ENCODE measurements at places on chromosomes 5 and 9.

- DNase-seq: peak; percentile 31
These were observed 48.4 kb downstream of the GPR21 start for GRCh38 chr9:123081824-123082223.

DNA sequence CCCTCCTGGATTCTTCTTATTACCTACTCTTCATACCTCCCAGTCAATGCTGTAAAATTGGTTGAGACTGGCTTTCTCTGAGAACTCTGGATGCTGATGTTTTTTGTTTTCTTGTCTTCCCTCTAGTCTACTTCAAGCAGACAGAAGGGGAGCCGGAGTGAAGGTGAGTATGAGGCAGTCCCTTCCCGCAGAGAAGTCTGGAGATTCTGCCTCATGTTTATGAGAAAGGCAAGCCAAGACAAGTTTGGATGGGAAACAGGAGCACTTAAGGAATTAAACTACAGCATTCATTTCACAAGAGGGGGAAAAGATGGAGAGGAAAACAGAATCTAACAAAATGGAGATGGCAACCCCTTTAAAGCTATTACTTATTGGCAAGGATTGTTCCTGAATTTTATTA is 246.1 kb downstream of the TRIM32 start:
- DNase-seq: no peak

DNA sequence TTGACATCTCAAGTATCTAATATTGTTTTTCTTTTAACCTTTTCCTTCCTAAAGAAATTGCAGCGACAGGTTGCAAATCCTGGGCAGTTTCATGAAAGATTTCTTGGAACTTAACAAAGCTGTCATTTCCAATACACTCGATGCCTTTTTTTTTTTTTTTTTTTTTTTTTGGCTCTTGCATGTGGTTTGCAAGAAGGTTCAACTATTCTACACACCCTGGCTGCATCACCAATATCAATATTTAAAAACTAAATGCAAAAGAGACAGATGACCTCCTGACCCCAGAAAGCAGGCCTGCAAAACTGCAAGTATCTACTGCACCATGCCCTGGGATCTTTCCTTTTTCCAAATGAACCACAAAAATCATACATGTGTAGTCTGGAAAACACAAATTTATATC is 4.4 kb upstream of the NFIB start:
- DNase-seq: no peak

- no peak for DNase-seq
These were observed 59.4 kb downstream of the GRAMD2B start for GRCh38 chr5:126482591-126482990.

- DNase-seq: no peak
These were observed 12.1 kb downstream of the ERAP1 start for GRCh38 chr5:96795626-96796025.

- no peak for DNase-seq
These were observed 312.8 kb downstream of the NDUFS4 start for GRCh38 chr5:53873235-53873634.

GRCh38 chr5:75651575-75652238 is 40.5 kb downstream of the ANKDD1B start:
- no peak for DNase-seq

- DNase-seq: no peak
These were observed 255.8 kb upstream of the SLC24A2 start for GRCh38 chr9:20044686-20045085.

DNA sequence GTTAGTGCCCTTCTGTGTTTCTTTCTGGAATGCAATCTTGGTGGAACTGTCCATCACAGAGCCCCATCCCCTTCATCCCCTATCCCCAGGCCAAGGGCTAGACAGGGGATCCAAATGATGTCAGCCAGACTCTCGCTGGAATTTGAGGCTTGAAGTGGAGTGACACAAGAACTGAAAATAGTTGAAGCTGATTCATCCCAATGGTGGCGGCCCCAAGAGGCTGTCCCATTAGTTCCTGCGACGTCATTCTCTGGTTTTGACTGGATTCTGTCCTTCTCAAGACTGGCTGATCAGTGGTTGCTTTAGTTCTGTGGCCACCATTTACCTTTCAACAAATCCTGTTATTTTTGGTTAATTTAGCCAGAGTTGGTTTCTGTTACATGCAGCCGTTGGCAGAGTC is 59.9 kb downstream of the SUB1 start:
- no peak for DNase-seq

GRCh38 chr5:119512277-119512676 is 60.0 kb downstream of the HSD17B4 start:
- no peak for DNase-seq

DNA sequence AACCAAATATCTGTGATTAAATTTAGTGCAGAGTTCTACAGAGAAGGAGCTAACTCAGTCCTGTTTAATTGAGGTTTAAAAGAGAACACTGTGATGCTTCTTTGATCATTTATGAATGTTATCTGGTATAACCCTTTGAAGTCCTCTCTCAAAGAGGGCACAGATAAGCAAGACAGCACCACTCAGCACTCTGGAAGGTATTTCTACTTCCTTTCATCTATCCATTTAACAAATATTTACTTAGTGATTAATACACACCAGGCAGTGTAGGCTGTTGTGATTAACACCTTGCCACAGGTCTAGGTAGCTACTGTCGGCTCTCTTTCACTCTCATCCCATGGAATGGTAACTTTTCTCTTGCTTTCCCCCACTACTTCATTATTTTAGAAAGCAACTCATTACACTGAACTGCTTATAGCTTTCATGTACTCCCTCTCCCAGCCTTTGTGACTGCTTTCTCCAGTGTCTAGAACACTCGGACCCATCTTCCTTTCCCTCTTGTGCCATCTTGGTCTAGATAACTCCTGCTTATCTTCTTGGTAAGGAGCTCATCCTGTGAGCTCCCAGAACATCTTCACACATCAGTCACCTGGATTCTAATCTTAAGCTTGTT is 54.7 kb downstream of the GLDC start:
- DNase-seq: no peak

DNA sequence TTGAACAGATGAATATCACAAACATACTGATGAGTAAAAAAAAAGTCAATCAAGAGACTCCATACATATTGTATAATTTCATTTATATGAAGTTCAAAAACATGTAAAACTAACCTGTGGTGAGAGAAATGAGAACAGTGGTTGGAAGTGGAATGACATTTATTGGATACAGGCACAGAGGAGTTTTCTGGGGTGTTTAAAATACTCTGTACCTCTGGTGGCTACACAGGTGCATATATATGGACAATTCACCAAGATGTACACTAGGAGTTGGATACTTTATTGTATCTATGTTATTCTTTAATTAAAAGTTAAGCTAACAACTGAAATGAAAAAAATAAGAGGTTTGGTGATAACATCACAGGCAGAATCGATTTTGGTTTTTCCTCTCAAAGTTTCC is 14.1 kb downstream of the FOXD1 start:
- DNase-seq: no peak

DNA sequence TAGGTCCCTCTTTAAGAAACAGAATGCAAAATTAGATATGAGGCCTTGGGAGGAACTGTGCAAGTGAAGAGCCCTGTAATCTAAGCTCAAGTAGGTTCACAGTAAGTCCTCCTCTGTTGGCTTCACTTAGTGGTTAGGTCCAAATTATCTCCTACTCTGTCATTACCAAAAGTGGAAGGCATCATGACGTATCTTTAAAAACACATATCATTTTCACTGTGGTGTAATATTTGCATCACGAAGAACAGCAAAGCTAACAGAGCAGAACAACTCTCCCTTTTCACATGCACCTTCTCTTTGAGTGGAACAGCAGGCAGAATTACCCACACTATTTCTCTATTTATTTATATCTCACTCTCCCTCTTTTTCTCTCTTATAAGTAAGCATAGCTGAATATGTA is 240.5 kb upstream of the CCNH start:
- no peak for DNase-seq

- DNase-seq: no peak
These were observed 72.8 kb upstream of the ASTN2 start for GRCh38 chr9:117487555-117488175.

DNA sequence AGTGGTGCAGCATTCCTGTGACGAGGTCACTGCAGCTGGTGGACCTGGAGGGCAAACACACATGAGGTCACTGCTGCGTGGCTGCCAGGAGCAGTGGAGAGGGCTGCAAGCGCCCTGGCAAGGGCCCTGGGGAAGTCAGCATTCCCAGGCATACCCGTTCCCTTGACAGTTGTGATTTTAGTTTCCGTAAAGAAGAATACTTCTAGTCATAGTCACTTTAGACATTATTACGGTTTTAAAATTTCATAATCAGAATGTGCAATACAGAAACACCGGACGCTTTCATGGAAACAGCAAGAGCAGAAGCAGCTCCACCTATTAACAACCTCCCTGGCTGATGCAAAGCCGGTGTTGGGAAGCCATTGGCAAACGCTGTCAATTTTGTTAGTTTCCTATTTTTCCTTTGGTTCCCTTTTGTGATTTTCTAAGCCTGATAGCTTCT is 129.8 kb downstream of the GADD45G start:
- DNase-seq: no peak

DNA sequence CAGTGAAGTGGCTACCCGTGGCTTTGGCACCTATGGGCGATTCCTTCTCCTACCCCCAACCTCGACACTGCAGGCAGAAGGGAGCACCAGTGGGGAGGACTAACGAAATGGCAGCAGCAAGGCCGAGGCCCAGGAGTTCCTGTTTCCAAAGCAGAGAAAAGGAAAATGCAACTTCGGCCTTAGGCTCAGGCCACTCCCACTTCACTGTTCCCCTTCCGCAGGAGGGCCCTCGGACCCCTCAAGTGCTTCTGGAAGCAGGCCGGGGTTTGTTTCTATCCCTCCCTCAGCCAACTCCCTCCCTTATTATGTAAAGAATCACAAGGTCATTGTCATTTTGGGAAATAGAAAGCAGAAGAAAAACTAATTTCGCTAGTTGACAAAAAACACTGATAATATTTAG is 36.4 kb upstream of the NKX2-5 start:
- DNase-seq: no peak

DNA sequence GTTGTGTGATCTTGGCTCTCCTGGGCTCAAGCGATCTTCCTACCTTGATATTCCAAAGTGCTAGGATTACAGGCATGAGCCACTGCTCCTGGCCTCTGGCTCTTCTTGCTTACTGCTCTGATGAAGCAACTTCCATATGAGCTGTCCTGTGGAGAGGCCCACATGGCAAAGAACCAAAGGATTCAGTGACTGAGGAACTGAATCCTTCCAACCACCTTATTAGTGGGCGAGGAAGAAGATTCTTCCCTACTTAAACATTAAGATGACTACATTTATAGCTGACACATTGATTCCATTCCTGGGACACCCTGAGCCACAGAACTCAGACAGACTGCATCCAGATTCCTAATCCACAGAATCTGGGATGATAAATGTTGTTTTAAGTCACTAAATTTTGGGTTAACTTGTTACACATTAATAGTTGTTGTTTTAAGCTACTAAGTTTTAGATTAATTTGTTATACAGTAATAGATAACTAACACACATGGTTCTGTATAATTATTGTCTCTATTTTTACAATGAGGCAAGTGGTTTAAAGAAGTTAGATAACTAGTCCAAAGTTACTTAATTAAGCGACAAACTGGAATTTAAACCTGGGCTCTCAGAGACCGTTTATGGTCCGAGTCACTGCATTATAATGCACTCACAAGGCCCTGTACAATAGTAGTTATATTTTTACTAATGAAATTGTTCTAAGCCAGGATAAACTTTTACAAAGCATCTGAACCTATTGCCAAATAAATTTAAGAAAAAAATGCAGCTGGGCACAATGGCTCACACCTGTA is 16.7 kb upstream of the SLCO4C1 start:
- no peak for DNase-seq

DNA sequence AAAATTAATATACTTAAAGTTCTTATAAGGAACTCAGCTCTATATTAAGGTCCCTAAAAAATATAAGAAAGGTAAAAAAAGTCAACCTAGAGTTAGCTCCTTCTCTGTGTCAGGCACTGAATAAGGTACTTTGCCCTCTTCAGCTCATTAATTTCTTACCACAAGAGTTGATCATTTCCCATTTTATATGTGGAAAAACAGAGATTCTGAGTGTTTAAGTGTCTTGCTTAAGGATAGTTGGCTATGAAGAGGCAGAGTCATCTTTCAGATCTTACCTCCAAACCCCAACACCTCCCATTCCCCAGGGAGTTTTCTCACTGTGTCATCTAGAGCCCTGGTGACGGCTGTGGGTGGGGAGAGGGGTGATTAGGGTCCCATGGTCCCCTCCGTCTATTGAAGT is 40.6 kb downstream of the INSYN2B start:
- no peak for DNase-seq

DNA sequence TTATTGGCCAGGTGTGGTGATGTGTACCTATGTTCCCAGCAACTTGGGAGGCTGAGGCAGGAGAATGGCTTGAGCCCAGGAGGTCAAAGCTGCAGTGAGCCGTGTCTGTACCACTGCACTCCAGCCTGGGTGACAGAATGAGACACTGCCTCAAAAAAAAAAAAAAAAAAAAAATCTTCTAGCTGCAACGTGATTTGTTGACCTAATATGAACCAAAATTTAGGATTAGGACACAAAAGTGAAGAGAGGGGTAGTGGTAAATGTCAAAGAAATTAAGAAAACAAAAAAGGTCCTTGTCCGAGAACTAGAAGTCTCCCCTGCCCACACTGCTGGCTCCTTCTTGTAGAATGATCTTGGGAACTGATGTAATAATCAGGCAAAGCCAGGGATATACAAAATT is 272.0 kb downstream of the EFNA5 start:
- no peak for DNase-seq

DNA sequence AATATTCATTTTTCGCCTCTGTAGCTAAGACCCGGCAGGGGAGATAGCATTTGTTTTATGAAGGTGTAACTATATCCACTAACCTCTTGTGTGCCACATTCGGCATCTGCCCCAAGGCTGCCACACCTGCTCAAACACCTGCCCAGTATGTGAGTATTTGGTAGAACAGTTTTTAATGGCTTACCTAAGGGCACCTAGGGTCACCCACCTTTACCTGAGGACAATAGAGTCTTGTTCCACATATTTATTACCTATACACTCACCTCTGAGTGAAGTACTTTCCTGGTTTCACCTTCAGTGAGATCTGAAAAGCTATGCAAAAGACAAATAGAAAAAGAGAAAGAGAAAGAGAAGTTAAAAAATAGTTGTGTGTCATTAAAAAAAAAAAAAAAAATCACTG is 68.0 kb upstream of the PIP5K1B start:
- no peak for DNase-seq

GRCh38 chr5:138737494-138738265 is 15.5 kb upstream of the CTNNA1 start:
- no peak for DNase-seq

DNA sequence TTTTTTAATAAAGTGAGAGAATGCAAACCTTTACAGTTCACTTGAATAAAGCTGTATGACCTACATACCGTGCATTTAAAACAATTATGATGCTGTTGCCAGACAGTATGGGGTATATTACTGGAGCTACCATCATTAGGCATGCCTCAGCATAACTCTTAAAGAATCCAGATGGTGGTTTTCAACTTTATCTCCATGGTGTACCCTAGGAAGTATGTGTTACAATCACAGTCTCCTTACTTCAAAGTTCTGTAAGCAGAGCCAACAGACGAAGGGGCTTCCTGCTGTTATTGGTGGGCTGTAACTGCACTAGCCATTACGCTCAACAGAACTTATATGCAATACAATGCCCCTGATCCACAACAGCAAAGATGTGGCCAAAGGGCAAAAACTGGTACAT is 803.3 kb downstream of the DTWD2 start:
- DNase-seq: no peak

- DNase-seq: no peak
These were observed 5.0 kb downstream of the PPARGC1B start for GRCh38 chr5:149735066-149735465.

Data from CD4-positive, alpha-beta T cell treated with Interleukin-4 for 1 hour (primary cell).